ENCODE measurements at places on chromosomes 2 and 18. TPM values are rescaled to one million over a fixed set of nuclear protein-coding genes. Genes with fewer than 3 reads are reported as not detected.

SRD5A2 gene
- not detected for total RNA-seq

DNAJC5G gene
- total RNA-seq: not detected

PDE1A gene
- 1.2 TPM for total RNA-seq

LYPD6B gene
- 3.2 TPM for total RNA-seq

TACR1 gene
- total RNA-seq: 0.64 TPM

ELOA2 gene
- total RNA-seq: not detected

GKN2 gene
- not detected for total RNA-seq

MATN3 gene
- 0.56 TPM for total RNA-seq

CASP8 gene
- 22.5 TPM for total RNA-seq

TXNDC2 gene
- total RNA-seq: not detected

RAB10 gene
- 455 TPM for total RNA-seq

CAVIN2 gene
- total RNA-seq: 8.7 TPM

CIB4 gene
- not detected for total RNA-seq
